ENCODE measurements at places on chromosomes 5 and 9.

GRCh38 chr5:156515121-156515520, 188.2 kb downstream of the SGCD start:
- no peak for ATAC-seq

- no peak for ATAC-seq
These were observed 100.7 kb upstream of the ERBIN start for GRCh38 chr5:65825408-65826328.

DNA sequence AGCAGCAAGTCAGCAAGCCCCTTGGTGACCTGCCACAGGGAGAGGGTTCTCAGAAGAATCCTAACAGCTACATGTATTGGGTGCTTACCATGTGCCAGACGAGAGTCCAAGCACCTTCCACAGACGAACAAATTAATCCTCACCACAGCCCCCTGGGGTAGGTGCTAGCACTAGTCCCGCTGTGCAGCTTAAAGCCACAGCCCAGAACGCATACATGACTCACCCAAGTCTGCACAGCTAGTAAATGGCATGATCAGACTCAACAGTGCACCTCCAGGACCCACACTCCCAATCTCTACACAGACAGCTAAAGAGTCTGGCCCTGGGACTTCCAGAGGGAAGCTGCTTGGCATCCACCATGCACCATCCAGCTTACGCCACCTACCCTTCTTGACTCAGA, 111.5 kb downstream of the PAX5 start:
- no peak for ATAC-seq

DNA sequence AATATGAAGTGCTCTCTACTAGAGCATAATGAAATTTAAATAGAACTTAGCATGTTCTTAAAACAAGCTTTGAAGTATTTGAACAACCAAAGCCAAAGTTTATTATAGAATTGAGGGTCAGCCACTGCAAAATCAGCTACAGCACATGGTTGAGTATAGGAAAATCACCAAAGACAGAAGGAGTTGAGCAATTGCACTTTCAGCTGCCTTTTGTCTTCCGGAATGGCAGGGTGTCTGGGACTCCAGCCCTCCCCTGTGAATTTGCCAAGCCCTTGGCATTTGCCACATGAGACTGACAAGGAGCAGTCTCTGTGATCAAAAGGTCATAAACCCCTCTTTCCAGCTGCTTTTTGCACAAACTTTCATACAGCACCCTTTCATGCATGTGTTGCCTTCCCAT, 8.5 kb upstream of the LURAP1L start:
- no peak for ATAC-seq

DNA sequence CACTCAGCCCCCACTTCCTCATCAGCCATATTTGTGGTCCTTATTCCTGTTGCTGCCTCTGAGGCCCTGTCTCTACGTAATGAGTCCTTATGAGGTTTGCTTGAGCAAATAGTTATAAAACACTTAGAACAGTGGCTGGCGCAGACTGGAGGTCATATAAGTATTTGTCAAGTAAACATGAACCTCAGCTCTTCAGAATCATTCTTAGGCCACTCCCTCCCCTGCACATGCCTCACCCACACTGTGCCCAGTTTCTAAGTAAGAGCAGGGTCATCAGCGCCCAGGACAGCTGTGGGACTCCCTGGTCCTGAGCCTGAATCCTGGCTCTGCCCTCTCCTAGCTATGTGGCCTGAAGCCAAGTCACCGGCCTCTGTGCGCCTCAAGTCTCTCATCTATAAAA, 4.0 kb downstream of the ST6GALNAC4 start:
- ATAC-seq: no peak

DNA sequence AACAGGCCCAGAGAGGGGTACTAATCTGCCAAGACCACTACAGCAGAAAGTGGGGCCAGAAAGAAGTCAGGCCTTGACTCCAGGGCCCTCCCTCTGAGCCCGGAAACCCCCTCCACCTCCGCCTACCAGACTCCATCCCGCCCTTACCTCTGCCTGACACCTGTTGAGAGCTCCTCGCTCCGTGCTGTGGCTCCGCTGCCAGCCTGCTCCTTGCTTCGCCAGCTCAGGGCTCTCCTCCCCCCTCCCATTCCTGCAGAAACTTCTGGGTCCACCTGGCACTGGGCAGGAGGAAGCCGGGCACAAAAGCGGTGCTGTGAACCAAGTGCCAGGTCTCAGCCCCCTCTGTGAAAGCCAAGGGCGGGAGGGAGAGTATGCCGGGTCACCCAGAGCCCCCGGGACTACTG, 6.4 kb upstream of the ST6GALNAC6 start:
- no peak for ATAC-seq

DNA sequence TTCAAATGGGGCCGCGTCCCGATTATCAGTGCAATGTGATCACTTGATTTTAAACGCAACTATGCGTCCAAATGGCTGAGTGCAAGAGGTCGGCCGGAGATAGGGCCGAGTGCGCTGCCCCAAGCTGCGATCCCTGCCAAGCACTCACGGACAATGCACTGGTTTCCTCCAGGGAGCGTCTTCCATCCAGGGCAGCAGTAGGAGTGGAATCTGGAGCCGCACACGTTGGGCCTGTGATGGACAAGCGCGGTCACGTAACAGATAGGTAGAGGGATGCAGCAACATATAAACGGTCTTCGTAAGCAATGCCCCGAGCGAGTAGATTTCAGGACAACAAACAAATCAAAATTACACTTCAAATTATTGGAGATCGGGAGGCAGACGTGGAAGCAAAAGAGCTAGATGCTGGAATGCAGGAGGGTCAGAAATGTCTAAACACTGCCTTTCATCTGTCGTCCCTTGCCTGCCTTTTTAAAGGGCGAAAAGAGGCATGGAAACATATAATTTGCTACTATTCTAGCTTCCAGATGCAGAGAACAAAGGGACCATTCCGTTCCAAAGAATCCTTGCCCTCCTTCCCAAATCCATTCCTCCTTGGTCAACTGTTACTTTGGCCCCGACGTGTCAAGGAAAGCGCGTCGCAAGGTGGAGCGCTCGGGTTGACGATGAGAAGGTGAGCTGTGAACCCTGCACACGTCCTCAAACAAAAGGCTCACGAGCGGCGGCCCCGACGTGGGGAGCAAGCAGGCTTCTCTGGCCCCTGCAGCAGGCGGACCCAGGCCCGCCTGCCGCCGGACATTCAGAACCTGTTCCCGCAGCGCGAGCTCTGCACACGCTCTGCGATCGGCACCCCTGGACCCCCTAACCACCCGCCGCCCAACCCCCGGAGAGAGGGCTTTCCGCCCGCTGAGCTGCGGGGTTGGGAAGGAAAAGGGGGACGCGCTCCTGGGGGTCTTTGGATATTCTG, 1.5 kb downstream of the FBN2 start:
- ATAC-seq: peak; percentile 17

GRCh38 chr9:133783331-133783731, 45.2 kb upstream of the SARDH start:
- no peak for ATAC-seq

DNA sequence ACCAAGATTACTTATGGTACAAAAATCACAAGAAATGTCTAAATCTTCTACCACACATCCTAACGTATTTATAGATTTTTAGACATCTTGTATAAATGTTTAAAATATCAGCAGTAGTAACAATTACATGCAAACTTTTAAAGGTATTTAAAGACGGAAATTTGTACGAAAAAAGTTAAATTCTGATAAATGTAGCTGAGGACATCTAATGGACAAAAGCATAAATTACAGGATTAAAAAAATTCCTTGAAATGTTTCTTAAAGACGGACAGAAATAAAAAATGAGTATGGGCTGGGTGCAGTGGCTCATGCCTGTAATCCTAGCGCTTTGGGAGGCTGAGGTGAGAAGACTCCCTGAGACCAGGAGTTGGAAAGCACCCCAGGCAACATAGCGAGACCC, 15.8 kb downstream of the ERCC8 start:
- no peak for ATAC-seq

GRCh38 chr9:110638381-110638954, 30.1 kb upstream of the MUSK start:
- no peak for ATAC-seq

GRCh38 chr9:106864373-106865143, 1.6 kb downstream of the ZNF462 start:
- peak; percentile 8 for ATAC-seq

DNA sequence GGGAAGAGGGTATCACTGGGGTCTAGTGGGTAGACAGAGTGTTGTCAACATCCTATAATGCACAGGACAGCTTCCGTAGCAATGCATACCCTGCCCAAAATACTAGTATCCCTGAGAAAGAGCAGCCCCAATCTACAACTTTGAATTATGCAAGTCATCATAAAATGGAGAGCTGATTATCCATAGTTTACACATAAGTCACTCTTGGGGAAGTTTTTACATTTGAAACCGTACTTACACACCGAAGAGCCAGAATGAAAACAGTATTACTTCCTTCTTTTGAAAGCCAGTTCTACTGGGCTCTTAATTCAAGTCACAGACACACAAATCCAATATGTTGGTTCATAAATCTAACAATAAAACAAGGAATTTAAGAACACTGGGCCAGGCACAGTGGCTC, 21.6 kb downstream of the RNF145 start:
- ATAC-seq: no peak

- ATAC-seq: no peak
These were observed 1.6 kb upstream of the TMEM245 start for GRCh38 chr9:109121232-109121796.

DNA sequence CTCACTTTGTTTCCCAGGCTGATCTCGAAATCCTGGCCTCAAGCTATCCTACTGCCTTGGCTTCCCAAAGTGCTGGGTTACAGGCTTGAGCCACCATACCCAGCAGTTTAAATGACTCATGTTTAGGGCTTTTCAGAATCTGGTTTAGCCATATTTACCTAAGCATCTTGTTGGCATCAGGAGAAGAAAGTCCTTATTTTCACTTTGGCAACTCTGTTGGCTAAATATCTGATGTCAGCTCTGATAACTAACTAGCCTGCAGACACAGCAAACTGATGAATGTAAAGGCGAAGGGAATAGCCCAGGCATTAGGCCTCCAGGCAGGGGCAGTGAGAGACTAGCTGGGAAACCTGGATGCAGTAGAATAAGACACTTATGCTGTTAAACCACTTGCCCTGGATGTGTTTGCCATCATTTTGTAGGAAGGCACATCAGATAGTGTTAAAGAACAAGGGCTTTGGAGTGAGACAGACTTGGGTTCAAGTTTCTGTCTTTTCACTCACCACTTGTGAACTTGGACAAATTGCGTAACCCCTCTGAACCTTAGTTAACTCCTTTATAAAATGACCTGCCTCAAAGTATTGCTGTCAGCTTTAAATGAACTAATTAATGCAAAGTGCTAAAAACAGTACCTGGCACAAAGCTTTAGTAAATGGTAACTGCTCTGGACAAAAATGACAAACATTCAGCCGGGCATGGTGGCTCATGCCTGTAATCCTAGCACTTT, 34.7 kb upstream of the GARNL3 start:
- no peak for ATAC-seq

GRCh38 chr9:101139082-101139481, 110.6 kb downstream of the PLPPR1 start:
- ATAC-seq: no peak

DNA sequence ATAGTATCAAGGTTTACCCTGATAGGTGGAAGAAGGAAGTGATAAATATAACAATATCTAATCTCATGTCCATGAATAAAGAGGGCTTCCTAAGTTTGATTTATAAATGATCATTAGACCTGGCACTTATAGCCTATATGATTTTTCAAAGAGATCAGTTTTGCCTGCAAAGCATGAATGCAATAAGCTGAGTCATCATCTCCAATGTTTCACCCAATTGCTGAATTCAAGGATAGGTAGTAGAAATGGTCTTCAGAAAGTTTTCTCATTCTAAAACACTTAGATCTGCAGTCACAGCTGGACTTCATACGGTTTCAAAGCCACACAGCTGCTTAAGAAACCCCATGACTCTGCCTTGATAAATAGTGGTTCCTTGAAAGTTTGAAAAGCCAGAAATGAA, 1722.8 kb downstream of the MAT2B start:
- no peak for ATAC-seq

- no peak for ATAC-seq
These were observed 64.0 kb downstream of the ZNF618 start for GRCh38 chr9:113940077-113940476.

DNA sequence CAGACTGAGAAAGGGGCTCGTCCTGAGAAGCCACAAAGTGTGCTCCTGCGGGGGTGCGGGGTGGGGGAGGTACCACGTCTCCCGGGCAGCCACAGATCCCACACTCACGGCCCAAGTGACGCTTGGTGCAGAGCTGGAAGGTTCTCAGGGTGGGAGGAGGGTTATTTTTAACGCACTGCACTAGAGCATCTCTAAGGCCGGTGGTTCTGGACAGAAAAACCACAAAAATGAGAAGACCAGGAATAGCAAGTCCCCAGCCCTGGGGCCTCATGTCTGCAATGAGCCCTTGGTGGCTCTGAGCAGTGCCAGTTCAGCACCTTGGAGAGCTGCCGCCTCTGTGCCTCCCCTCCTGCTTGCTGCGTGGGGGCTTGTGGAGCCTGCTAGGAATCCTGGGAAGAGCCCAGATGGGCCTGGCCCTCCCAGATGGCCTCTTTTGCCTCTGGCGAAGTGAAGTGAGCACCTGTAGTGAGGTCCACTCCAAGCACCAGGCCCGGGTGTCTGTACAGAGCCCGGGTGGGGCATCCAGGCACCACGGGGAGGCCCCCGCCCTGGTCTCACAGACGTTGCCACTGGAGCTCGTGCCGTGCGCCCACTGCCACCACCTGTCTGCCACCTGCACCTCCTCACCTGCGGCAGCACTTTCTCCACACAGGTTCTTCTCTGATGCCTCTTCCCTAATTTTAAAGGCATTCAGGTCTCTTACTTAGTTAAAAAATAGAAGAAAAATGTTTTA, 48.9 kb upstream of the CACNA1B start:
- ATAC-seq: peak; percentile 50

GRCh38 chr5:87452837-87453236, 40.1 kb upstream of the CCNH start:
- no peak for ATAC-seq

DNA sequence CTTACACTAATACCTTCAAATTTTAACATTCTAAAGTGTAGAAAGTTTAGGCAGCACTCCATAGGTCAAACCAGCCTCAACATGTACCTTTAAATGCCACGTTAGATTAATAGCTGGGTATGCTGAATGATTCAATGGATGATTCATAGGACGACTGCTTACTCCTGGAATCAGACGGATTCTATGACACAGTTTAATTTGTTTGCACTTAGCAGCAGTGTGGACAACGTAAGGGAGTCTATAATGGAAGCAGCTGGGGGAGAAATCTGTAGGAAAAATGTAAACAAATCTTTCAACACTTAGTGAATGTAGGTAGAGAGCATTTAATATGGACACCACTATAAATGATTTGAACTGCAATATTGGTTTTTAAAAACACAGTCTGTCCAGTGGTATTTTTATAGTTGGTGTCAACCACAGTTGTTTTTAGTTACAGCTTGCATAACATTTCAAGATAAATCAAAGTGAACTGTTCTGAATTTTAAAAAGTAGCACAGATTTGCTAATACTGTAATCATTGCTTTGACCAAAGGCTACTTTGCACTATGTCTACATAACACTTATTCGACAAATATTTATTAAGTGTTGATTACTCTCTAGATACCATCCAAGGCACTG, 701.5 kb upstream of the MEF2C start:
- peak; percentile 63 for ATAC-seq

DNA sequence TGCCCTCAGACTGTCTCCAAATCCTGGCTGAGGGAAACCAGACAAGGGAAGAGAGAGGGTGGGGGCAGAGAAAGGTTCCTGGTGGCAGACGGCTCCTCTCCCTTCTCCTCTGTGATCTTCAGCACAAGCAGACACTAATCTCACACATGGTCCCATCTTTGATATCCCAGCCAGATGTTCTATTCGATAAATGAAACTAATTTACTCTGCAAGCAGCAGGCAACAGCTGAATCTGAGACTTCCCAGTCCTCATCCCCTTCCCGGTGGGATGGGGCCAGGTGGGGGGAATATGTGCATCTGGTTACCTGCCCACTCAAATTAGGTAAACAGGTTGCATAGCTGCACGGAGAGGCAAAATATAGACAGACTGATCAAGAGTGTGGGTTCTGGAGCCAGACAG, 208.9 kb upstream of the PANK3 start:
- no peak for ATAC-seq
